Brain pericyte (primary cell): ENCODE measurements at places on chromosomes 1 and 21.
A peak's percentile ranks its signal among the peaks of the same experiment; 100 is the strongest.

DNA sequence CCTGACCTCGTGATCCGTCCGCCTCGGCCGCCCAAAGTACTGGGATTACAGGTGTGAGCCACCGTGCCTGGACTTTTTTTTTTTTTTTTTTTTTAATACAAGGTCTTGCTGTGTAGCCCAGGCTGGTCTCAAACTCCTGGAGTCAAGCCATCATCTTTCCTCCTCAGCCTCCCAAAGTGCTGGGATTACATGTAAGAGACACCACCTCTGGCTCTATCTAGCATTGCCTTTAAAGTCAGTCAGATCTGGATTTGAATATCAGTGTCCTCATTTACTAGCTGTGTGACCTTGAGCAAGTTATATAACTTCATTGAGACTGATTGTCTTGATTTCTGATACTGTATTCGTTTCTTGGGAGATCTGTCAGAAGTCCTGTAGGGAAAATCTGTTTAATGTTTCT, 6.6 kb downstream of the MAP3K21 start:
- no peak for DNase-seq

- no peak for DNase-seq
These were observed 9.1 kb downstream of the PRPF38A start for GRCh38 chr1:52413410-52413989.

DNA sequence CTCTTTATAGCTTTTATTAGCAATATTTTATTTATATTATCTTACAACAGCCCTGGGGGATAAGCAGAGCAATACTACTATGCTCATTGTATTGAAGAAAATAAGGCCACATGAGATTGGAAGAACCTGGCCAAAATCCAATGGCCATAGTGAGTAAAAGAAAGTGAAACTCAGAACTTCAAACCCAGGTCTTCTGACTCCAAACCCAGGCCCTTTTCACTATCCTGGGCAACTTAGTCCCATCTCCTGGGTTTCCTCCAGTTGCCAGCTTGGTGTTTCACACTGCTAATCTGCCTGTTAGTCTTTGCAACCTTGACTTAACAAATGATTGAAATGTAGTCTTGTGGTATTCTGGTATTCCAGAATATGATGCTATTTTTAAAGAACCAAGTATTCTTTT, 22.4 kb upstream of the EXO1 start:
- DNase-seq: no peak

GRCh38 chr1:4093856-4094565, 193.9 kb upstream of the C1orf174 start:
- no peak for DNase-seq

DNA sequence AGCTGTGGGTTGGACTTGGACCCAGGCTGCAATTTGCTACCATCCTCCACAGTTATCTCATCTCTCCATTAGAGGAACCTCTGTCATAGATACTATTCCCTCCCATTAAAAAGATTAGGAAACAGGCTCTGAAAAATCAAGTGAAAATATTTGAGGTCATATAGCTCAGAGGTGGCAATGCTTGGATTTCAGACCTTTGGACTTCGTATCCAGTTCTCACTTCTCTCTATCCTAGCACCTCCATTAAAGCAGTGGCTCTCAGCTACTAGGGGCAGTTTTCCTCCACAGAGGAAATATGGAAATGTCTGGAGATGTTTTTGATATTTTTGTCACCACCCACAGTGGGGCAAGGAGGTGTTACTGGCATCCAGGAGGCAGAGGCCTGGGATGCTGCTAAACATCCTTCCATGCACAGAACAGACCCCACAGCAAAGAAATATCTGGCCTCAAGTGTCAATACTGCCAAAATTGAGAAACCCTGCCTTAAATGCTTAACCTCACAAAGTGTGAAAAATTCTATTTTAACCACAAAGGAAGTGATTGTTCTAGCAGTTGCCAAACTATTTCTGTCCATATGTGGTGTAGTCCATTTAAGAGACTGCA, 54.1 kb downstream of the C8A start:
- no peak for DNase-seq

- no peak for DNase-seq
These were observed 286.0 kb downstream of the NFIA start for GRCh38 chr1:61368366-61368765.

DNA sequence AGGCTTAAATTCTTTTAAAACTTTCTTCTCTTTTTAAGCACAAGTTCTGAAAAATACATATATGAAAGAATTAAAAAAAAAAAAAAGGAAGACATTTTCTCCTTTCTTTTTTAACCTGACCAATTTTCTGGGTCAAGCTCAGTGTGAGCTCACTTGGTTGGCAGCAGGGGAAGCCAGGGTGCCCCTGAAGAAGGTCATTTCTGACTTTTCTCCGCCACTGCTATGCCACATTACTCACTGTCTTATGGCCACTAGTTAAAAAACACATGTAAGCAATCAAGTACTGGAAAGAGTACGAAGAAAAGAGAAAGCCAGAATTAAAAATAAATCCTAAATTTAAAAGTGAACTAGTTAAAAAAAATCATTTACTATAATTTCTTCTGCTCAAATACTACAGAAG, 275.0 kb downstream of the NEGR1 start:
- DNase-seq: no peak

DNA sequence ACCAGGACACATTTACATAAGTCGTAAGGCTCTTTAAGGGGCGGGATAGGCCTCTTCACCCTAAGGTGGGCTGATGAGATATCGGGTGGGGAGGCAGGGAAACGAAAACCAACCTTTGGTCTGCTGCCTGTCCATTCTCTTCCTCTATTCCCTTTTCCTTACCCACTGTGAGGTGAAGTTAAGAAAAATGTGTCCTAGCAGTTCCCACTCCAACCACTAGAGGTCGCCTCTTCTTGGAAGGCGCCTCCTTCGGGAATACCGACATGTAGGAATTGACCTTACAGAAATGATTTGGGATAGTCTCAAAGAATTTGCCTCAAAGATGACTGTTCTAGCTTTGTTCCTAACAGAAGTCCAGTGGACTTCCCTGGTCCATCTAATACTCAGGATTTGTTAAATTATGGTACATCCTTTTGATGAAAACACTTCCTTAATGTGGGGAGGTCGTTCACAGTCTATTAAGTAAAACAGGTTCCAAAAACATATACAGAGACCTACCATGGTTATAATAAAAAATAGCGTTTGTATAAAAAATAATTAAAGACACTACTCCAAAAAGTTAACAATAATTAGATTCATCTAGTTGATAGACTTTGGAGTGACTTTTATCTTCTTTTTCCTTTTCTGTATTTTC, 14.1 kb downstream of the AZIN2 start:
- no peak for DNase-seq

- no peak for DNase-seq
These were observed 43.5 kb downstream of the OPRD1 start for GRCh38 chr1:28855469-28855951.

DNA sequence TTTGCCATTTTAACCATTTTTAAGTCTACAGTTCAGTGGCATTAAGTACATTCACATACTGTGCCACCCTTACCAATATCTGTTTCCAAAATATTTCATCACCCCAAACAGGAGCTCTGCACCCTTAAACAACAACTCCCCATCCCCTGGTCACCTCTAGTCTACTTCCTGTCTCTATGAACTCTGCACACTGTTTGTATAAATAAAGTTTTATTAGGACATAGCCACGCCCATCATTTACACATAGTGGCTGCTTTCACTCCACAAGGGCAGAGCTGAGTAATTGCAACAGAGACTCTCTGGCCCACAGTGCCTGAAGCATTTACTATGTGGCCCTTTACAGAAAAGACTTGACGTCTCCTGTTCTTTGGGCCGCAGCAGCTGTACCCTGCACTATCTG, 30.1 kb downstream of the KCNAB2 start:
- DNase-seq: no peak

- DNase-seq: no peak
These were observed 2.8 kb downstream of the ARMH1 start for GRCh38 chr1:44677201-44677766.

- peak; percentile 80 for DNase-seq
These were observed 1.7 kb downstream of the WNT9A start for GRCh38 chr1:227945891-227946623.

- no peak for DNase-seq
These were observed 81.1 kb upstream of the AK4 start for GRCh38 chr1:65066766-65067490.

DNA sequence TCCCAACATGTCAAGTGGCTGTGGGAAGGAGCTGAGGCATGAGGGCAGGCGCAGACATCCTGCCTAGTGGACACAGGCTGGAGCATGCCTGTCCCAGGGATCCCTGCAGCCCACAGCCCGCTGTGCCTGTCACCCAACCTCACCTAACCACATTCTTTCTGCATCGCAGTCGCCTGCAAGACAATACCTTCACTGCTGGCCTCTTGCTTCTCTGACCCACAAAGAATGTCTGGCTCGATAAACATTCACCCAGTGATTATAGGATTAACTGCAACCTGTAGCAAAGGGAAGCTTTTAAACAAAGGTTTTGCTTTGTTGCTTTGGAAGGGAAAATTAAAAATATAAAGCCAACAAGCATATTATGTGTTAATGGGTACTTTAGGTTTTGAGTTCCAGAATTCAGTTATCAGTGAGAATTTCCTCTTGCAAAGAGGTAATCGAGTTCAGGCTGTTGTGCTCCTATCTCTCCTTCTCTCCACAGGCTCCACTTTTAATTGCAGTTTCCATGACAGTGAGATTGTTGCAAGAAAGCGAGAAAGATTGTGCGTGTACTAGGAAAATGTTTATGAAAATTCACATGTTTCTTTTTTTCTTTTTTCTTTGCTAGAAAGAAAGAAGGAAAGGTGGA, 40.0 kb upstream of the ZNF648 start:
- DNase-seq: no peak

DNA sequence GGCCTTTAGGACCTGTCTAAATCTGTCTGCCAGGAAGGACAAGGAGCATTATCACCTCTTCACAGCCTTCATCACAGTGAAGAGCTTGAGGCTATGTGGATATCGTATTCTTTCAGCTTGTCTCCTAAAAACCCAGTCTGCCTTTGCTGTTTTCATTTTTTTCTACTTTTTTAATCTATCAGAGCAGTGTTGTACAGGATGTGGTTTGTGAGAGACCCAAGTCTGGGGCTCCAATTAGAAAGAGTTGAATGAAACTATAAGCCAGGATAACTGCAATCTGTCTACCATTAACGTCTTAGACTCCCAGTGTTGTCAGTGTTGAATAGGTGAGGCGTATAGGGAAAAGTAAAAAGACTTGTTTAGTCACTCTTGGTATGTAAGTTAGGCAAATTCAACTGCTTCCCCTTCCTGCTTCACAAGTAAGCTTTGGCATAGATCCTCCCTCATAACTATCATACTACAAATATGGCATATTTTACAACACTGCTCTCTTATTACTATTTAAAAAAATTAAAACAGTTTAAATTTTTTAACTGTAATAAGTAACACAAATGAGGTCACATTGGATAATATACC, 1225.8 kb upstream of the PRMT6 start:
- no peak for DNase-seq

DNA sequence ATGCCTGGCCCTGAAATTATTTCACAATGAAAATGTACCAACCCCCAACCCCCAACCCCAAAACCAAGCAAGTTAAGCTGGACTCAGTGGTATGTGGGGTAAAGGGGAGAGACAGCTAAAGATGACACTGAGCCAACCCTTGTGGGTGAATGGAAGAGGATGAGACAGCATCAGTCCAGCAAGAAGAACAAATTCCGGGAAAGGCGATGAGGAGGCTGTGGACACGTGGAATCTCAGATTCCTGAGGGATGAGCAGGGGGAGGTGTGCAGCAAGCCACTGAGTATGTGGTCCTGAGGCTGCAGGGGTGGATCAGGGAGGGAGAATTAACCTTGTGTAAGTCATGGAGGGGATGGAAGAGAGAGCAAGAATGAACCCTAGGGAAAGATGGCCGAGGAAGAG, 14.4 kb upstream of the ZNF362 start:
- no peak for DNase-seq

- DNase-seq: no peak
These were observed 57.5 kb downstream of the GLIS1 start for GRCh38 chr1:53681351-53681976.

DNA sequence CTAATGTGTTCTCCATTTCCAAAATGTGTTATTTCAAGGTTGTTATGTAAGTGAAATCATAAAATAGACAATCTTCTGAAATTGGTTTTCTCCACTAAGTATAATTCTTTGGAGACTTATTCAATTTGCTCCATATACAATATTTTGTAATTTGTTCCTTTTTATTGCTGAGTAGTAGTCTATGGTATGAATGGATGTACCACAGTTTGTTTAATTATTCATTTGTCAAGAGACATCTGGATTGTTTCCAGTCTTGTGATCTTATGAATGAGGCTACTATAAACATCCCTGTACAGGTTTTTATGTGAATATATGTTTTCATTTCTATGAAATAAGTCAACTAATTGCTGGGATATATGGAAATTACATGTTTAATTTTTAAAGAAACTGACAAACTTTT, 652.6 kb upstream of the PLXNA2 start:
- no peak for DNase-seq

DNA sequence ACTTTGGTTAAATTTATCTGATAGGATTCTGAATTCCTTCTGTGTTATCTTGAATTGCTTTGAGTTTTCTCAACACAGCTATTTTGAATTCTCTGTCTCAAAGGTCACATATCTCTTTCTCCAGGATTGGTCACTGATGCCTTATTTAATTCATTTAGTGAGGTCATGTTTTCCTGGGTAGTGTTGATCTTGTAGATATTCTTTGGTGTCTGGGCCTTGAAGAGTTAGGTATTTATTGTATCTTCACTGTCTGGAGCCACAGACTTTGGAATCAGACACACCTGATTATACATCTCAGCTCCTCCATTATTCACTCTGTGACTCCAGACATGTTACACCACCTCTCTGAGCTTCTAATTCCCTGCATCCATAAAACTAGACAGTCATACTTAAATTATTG, 34.2 kb upstream of the ETS2 start:
- DNase-seq: no peak

DNA sequence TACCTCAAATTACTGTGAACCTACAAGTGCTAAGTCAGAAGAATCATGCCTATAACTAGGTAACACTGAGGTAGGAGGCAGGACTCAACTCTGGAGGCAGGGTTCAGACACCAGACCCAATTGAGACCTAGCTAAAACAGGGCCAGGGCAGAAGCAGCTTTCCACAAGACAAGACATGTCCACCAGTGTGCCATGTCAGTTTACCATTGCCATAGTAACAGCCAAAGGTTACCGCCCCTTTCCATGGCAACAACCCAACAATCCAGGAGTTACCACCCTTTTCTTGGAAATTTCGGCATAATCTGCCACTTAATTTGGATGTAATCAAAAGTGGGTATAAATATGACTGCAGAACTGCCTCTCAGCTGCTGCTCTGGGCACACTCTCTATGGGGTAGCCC, 432.3 kb downstream of the DPYD start:
- DNase-seq: no peak

GRCh38 chr1:184483101-184483683, 96.4 kb downstream of the C1orf21 start:
- peak; percentile 22 for DNase-seq

GRCh38 chr1:103997631-103998030, 247.9 kb downstream of the AMY1C start:
- no peak for DNase-seq

DNA sequence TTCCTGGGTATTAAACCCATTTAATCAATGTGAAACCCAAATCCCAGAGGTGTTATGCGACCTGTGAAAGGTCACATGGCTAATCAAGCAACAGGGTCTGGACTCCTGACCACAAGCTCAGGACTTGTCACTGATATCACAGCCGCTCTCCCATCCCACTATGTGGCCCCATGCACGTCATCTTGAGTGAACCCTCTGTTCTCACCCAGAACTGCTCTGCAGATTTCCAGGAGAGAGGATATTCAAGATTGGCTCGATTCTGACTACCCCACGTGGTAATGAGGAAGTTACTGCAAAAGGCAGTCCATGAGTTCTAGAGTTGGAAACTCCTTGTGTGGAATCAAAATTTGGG, 173.5 kb upstream of the ETV3 start:
- no peak for DNase-seq
